ENCODE measurements at places on chromosomes 16 and 17.

DNA sequence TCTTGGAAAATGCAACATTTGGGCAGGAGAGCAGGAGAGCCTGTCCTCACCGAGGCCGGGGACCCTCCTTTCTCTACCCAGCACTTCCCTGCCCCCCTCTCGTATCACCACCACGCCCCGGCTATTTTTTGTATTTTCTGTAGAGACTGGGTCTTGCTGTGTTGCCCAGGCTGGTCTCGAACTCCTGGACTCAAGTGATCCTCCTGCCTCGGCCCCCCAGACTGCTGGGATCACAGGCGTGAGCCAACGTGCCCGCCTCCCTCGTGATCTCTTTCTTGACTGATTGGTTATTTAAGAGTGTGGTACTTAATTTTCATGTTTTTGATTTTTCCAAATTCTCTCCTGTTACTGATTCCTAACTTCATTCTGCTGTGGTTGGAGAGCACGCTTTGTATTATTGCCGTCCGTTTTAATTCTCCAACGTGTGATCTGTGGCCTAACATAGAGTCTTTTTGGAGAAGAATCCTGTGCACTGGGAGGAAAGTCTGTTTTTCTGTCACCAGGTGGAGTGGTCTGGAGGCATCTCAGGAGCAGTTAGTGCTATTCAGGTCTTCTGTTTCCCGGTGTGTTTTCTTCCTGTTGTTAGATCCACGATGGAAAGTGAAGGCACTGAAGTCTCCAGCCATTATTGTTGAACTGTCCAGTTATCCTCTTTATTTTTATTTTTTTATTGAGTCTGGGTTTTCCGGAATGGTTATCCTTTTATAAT, 40.4 kb downstream of the ZNF778 start:
- no peak for DNase-seq

- no peak for DNase-seq
Observed at GRCh38 chr17:45243750-45244149, 18.1 kb downstream of the SPATA32 start.

- DNase-seq, result no peak
Observed at GRCh38 chr17:74763565-74764387, 12.4 kb downstream of the NAT9 start.

DNA sequence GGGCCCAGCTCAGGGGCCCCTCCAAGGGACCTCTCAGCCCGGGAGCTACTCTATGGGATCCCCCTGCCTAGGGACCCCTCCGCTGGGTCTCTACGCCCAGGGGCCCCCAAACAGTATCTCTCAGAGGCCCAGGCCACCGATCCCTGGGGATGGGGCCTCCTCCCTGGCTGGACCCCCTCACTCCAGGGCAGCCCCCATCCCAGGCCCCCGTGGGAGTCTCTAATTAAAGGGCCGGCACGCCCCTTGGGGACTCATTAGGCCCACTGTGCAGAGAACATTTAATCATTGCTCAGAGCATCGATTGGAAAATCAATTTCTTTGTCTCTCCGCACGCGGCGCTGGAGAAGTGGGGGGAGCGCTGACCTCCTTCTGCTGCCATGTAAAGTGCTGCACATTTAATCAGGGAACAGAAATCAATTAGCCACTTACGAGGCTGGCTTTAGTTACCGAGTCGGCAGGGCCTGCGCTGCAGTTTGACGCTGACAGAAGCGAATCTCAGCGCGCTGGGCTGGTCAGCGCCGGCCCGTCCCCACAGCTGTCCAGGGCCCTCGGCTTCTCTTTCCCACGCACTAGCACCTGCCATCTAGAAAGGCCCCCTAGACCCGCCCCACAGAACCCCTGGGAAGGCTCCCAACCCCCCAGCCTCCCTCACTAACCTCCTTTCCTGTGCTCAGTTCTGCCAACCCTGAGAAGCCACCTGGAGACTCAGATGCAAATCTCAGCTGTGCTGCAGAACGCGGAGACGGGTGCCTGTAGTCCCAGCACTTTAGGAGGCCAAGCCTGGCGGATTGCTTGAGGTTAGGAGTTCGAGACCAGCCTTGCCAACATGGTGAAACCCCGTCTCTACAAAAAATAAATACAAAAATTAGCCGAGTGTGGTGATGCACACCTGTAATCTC, 20.2 kb upstream of the C1QL1 start:
- DNase-seq, result peak; percentile 69

DNA sequence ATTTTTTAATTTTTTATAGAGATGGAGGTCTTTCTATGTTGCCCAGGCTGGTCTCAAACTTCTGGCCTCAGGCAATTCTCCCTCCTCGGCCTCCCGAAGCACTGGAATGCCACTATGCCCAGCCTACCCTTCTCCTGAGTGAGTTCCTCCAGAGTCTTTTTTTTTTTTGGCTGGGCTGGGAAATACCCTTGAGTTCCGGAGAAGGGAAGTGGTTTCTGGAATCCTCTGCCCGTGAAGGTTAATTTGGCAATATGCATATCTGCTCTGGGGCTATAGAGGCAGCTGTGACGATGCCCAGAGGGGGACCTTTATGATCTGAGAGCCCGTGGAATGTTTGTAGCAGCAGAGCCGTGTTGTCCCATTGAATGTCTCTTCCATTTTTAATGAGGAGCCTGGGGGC, 217.5 kb downstream of the RBFOX1 start:
- no peak for DNase-seq

GRCh38 chr17:4950746-4951204, at the start of gene ENO3:
TSS of gene ENO3 (plus strand) at chr17:4951119. CDS start at chr17:4951830, 711 bp downstream.
- no peak for DNase-seq

GRCh38 chr16:49000594-49000993, 281.0 kb downstream of the CBLN1 start:
- peak; percentile 8 for DNase-seq

GRCh38 chr17:4556996-4557395, 1.8 kb upstream of the MYBBP1A start:
- no peak for DNase-seq

GRCh38 chr16:49937886-49938285, 82.0 kb upstream of the ZNF423 start:
- no peak for DNase-seq

DNA sequence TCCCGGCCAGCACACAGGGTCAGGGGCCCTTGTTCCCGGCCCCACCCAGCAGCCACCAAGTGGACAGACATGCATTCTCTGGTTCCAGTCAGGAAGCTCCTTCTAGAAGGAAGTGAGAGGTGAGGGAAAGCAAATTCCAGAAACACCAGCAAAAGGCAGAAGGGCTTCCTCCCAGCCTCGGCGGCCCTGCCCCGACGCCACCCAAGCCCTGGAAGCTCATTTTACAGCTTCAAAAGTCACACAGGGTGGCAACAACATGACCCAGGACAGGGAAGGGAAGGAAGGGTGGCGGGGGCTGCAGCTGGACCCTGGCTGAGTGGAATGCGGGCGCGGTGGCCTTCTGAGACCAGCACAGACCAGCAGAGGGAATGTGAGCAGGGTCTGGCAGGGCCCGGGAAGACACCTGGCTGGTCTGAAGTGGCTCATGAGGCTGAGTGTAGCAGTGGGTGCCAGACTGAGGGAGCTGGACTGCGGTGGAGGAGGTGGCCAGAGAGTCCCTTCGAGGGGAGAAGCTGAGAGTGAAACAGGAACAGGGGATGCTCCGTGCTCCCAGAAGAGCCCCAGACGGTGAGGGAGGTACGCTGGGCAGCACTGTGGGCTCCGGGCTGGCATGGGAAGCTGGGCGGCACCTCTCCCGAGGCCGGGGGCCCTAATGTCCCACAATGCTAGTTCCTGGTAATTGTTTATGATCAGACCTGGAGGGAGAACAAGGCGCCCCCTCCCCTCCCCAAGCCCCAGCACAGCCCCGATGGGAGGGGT, 1.9 kb upstream of the UNC13D start:
- DNase-seq, result no peak

GRCh38 chr17:6981426-6981825, 14.4 kb upstream of the ALOX12 start:
- DNase-seq, result no peak

GRCh38 chr17:12655936-12656335, 9.8 kb upstream of the MYOCD start:
- no peak for DNase-seq

DNA sequence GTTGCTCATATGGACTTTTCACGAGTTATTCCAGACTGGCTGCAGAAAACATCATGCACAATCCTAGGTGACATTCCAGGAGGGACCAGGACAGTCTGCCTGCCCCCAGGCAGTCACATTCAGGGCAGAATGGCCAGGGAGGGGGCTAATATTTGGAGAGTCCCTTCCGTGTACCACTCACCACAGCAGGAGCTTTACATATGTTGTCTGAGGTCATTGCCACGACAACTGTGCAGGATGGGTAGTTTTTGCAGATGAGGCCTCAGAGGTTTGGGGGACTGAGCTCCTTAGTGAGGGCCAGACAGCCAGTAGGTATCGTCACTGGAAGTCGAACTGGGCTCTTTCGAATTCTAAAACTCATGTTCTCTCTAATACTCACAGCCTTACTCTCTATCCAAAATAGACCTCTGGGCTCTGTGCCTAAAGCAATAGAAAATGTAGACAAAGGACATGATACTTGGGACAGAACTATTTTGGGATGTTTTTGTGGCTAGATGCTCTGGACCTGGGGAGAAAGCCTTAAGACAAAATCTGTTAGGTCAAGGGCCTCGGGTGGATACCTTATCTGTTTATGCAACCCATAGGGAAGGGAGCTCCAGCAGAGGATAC, 338.5 kb downstream of the MAF start:
- DNase-seq, result no peak

DNA sequence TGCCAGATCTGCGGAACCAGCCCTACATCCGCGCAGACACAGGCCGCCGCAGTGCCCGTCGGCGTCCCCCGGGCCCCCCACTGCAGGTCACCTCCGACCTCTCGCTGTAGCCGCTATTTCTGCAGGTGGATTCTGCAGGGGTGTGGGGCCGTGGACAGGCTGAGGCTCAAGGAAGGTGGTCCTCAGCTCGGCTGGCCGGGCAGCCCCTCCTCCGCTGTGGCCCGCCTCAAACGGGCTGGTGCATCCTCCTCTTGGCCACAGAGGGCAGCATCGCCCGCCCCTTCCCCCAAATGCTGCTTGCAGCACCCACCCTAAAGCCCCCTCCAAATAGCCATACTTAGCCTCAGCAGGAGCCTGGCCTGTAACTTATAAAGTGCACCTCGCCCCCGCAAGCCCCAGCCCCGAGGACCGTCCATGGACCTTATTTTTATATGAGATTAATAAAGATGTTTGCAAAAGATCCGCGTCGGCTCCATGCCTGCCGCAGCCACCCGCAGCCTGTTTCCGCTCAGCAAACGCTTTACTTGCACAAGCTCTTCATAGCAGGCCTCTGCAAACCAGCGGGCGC, 14.9 kb downstream of the SPATA32 start:
- peak; percentile 32 for DNase-seq

DNA sequence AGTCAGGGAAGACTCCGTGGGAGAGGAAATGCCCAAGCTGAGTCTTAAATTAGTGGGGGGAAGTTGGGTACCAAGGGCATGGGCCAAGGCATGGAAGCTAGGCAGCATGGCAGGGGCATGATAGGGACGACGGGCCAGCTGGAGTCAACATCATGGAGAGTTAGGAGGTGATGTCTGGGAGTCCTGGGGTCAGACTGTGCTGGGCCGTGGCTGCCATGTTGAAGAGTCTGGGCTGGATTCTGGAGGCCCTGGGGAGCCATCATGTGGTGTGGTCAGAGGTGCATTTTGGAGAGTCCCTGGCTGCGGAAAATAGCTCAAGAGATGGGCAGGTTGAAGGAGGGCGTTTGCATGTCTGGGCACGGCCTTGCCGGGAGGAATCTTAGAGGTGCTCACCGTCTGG, 85.2 kb downstream of the SDR42E1 start:
- DNase-seq, result no peak

DNA sequence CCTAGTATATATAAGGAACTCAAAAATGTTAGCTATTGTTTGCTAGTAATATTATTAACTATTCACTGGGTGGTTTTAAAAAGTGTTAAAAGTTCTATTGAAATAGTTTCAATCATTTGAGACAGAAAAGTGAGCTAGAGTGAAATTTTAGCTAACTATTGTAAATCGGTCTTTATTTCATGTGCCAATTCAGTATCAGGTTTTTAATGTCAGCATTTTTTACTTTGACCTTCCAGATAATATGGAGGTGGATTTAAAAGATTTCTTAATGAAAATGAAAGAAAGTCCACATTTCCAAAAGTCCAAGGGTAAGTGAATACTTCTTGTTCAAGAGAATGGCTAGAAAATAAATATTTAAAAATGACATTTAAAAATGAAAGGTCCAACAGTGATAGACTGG, 90.9 kb downstream of the EFCAB13 start:
- no peak for DNase-seq

DNA sequence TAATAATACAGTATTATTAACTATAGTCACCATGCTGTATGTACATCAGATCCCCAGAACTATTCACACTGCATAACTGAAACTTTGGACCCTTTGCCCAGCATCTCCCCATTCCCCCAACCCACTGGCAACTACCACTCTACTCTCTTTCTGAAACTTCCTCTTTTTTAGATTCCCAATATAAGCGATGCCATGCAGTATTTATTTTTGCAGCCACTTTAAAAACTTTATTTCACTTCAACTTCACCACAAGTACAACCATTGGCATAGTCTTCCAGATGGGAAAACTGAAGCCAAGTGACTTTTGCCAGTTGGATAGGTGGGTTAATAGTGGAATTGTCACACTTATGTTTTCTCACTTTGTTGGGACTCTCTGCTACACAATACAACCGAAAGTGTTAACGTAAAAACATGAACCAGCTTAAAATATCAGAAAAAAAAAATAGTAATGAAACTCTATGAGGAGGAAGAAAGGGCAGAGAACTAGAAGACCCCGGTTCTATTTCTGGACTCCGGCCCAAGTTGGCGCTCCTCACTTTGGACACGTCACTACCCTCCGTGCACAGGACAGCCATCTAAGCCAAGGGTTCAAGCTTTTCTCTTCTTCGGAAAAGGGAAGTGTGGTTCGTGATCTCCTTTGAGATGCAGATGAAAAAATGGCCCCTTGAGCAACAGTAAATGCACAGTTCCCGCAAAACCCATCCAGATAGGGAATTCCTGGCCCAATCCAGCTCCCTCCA, 743 bp downstream of the SHCBP1 start:
- no peak for DNase-seq

GRCh38 chr16:3868967-3869366, 11.5 kb downstream of the CREBBP start:
- no peak for DNase-seq

DNA sequence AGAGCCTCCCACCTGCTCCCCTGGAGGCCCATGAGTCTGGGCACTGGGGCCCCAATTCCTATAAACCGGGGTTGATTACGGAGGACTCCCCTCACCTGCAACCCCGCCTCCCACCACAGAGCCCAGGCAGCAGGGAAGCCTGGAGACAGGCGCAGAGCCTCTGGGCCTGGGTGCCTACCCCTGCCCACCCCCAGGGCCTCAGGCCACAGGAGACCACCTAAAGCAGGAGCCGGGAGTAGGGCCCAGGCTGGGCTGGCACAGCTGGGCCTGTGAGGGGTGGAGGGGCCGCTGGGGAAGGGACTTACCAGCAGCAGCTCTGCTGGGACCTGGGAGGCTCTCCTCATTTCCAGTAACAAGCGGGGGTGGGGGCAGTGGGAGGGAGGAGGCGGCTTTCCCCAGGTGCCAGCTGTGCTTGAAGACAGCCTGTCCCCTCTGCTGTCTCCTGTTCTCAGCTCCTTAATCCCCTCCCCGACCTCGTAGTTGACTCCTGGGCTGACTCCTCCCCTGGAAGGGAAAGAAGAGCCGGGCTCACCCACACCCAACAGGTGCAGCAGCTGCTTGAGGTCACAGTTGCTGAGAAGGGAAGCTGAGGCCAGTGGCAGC, 46.8 kb downstream of the TMEM235 start:
- peak; percentile 53 for DNase-seq
